ENCODE measurements at places on chromosomes 16 and 17. TPM values are rescaled to one million over a fixed set of nuclear protein-coding genes. Genes with fewer than 3 reads are reported as not detected.

Gene C17orf113
- 0.33 TPM for total RNA-seq

Gene CLEC10A
- total RNA-seq, result not detected

Gene EVPLL
- not detected for total RNA-seq

Gene KRT16
- total RNA-seq, result 1.3 TPM

Gene KRTAP1-1
- not detected for total RNA-seq

Gene GABARAPL2
- 51.2 TPM for total RNA-seq

Gene ABCC11
- 0.30 TPM for total RNA-seq

Gene NT5C
- total RNA-seq, result 23.1 TPM

Gene ATP2C2
- not detected for total RNA-seq

Gene SEC14L5
- 0.30 TPM for total RNA-seq

Gene PDF
- 15.3 TPM for total RNA-seq

Gene KCNH4
- not detected for total RNA-seq

Gene CMTM2
- total RNA-seq, result not detected

Gene SCGB1C2
- total RNA-seq, result not detected

Gene TMEM204
- total RNA-seq, result 18.9 TPM

Gene ZG16
- not detected for total RNA-seq

Gene SEPHS2
- 8.6 TPM for total RNA-seq

Gene BIRC5
- total RNA-seq, result 18.4 TPM

Gene TMEM88
- total RNA-seq, result 0.13 TPM

Gene ABCC12
- total RNA-seq, result 0.26 TPM

Gene ACSM5
- not detected for total RNA-seq

Gene C1QTNF8
- total RNA-seq, result 0.13 TPM

Gene GNG13
- not detected for total RNA-seq
